ENCODE measurements at places on chromosomes 3 and 15.

DNA sequence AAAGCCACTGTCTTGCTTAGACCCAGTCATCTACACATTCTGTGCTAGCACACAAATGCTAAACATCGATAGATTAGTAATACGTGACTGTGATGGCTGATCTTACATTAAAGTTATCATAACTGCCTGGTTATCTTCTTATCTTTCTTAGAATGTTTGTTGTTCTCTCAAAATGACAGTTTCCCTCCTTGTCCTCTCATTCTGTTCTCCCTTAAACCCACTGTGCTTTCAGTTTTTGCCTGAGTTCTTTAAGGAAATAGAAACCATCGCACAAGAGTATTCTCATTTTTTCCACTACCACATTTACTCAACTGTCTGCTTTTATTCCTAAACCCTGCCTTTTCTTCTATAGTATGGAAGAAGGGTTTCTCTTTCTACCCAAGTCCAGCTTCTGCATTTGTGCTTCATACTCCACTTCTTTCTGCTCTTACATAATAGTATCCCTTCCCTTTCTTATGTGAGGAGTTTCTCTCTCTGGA lies 17.1 kb downstream of the STX19 start:
- no peak for DNase-seq

DNA sequence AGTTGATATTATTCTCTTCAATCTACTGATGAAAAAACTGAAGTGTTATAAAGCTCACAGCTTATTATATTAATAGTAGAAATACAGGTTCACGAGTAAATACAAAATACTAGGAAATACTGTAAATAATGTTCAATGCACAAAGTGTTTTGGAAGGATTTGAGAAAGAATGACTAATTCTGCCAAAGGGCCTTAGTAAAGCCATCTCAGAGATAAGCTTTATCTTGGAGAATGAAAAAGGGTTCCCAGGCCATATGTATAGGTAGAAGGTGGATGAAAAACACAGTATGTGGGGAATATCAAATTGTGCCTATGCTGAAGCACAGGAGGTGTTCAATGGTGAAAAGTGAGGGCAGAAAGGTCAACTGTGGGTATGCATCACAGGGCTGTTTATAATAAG lies 123.5 kb downstream of the CMSS1 start:
- DNase-seq, result no peak

DNA sequence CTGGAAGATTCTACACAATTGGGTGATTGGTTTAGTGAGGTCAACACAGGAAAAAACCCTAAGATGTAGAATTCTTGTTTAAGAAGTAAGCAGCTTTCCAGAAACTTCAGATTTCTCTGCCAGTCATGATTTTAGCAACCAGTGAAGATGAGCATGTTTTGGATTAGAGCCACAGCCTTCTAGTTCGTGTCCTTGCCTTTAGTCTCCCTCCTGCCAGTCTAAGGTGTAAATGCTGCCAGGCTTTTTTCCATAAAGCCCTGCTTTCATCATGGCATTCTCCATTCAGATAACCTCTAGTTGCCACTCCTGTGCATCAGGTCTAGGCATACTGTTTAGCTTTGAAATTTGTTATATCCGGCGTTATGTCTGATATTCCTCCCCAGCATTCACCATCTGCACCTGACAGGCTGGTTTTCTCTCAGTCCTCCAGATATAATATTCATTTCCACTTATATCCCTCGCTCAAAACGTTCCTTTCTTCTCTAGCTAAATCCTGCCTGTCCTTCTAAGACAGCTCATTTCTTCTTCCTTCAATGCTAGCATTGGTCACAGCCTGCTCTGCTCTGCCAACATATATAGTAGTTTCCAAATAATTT lies 37.4 kb downstream of the SYN2 start:
- DNase-seq, result no peak

- DNase-seq, result no peak
Measured at GRCh38 chr3:188043891-188044290, 110.1 kb upstream of the LPP start.

DNA sequence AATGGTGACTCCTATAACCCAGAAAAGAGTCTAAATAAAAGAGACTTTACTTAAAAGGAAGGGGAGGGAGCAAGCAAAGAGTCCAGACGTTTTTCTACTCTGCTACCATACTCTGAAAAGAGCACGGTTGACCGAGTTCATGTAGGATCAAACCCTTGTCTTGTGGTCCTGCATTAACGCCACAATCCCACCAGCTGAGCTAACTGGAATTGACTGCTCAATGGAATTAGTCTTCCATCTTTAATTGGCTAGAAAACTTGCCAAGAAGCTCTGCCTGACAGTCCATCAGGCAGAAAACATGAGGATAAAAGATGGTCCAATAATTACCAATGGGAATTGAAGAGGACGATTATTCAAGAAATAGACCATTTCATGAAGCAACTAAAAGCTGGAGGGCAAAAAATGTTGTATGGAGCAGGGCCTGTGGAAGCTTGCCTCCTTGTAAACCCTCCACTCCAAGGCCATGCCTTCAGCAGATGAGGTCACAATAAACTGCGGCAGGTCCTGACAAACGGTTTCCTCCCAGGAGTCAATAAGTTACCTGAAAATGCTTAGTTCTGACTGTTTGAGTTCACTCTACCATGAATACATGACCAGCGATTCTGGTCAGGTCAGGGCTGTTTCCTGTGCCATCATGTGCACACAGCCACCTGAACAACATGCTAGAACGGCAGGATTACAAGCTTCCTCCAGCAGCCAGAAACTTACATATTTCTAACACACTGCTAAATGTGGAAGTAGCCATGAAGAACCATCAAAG lies 35.6 kb upstream of the ARHGEF3 start:
- DNase-seq, result no peak

DNA sequence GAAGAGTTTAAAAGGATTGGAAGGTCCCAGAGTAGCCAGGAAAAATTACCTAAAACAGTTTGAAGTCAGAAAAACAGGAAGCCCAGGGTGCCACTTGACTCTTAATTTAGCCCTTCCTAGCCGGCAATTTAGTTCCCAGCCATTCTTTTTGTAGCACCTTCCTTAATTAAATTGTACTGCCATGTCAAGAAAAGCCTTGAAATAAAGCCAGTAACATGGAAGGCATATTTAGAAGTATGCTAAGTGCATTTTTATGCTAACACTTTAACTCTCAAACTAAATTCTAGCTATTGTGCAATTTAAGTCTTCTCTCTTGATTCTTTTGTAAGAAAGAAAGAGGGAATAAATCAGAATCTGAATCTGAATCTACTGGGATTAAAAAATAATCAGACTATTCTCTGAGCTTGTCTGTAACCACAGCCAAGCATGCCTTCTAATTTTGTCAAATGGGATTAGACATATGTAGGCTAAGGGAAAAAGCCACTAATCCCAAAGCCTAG lies 43.2 kb downstream of the MAP3K13 start:
- DNase-seq, result no peak

GRCh38 chr3:12708584-12709192 lies 44.8 kb upstream of the RAF1 start:
- no peak for DNase-seq

DNA sequence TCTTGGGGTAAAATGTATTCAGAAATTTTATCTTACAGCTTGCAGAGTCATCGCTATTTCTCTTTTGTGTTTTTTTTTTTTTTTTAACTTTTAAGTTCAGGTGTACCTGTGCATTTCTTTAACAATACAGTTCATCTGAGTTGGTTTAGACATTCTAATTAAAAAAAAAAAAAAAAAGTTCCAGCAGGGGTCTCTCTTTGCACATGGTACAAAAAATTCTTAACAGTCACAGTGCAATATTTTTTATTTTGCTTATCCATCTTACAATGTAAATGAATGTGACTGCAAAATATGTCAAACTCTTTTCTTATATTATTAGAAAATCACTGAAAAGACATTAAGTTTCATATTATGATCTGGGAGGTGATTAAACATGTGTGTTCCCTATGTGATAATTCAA lies 47.5 kb upstream of the SLC9A9 start:
- DNase-seq, result no peak

DNA sequence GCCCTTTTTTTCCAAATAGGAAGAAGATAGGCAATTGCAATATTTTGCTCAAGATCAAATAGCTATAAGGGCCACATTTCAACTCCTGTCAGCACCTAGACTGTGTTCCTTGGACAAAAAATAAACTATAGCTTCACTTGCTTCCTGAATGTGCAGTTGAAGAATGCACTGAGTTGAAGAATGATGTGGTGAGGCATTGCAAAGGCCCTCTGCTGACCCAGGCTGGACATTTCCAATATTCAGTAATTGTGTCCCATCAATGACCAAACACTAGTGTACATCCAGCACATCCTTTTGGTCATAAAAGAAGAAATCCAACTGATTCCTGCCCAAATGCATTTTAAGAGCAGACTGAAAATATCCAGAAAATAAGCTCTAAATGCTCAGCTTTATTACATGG lies 424.8 kb upstream of the TGFBR2 start:
- DNase-seq, result no peak

DNA sequence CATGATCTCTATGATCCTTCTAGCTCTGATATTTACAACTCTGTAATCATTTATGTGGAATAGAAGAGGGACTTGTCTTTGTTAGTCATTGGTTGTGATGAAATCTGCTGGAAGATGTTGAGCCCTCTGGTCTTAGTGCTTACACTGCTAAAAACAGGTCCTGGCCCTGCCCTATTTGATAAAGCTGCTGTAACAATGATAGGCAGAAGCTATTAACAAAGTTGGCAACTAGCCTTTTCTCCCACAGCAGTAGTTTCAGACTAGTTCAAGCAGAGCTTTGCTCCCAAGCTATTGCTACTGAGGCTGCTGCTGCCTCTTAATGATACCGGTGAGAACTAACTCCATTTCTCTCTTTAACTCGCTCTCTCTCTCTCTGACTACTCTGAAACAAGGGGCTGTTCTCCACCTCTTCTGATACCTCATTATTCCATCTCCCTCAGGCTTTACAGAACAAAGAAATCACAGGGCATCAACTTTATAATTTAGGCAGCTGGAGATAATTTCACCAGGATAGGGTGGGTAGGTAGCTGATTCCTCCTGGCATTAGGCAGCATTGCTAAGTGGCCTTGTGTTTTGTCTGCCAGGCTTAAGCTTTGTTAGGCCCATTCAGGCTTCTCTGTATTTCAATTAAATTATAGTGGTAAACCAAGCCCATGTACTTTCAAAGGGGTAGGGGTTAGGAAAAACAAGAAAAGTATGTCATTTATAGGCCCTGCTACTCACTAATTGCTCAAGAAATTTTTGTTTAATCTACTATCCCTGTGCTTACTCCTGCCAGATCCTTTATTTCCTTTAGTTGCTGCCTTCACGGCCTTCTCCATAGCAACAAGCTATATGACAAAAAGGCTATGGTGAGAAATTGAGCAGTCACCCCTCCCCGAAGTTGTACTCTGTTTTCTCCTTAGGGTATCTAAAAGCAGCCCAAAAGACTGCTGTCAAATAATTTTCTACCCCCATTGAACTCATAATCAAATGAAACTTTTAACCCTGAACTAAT lies 139.6 kb downstream of the RBPMS2 start:
- no peak for DNase-seq

DNA sequence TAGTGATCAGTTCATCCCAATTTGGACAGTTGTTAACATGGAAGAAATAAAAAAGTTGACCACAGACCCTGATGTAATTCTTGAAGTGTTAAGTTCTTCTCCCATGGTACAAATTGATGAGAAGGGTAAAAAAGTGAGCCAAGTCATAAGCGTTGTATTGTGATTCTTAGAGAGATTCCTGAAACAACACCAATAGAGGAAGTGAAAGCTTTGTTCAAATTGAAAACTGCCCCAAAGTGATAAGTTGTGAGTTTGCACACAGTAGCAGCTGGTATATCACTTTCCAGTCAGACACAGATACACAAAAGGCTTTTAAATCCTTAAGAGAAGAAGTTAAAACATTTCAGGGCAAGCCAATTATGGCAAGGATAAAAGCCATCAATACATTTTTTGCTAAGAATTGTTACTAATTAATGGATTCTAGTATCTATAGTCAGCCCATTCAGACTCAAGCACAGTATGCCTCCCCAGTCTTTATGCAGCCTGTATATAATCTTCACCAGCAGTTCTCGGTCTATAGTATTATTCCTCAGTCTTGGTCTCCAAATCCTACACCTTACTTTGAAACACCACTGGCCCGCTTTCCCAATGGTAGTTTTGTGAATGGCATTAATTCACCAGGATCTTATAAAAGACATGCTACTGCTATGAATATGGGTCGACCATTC lies 38.2 kb downstream of the CDIN1 start:
- DNase-seq, result no peak

DNA sequence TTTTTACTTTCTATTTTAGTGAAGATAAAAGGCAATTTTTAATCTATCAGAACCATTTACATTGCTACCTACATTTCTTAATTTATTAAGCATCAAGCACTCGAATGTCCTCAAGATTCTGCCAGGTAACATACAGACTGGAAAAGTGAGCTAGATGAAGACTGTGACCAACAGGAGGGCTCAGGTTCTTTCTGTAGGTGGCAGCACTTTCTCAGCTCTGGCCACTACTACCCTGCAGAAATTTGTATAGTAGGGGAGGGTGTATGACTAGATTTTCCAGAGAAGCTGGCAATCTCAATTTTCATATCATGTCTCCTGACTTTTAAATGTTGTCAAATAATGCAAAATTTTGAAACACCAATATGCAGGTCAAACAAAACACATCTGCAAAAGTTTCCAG lies 165.0 kb upstream of the SUCLG2 start:
- no peak for DNase-seq

DNA sequence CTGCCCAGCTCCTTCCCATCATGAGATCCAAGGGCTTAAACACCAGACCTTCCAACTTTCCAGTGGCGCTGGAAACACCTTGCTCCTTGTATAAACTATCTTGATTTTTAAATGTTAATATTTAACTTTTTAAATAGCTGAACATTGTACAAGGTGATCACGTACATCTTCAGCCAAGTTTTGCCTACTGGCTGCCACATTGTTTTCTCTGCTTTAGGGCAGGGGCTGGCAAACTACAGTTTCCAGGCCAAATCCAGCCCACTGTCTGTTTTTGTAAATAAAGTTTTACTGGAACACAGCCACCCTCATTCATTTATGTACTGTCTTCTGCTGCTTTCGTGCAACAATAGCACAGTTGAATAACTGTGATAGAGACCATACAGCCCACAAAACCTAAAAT lies 27.6 kb upstream of the FOXP1 start:
- DNase-seq, result no peak

- DNase-seq, result no peak
Measured at GRCh38 chr3:112074616-112075497, 11.3 kb upstream of the C3orf52 start.

GRCh38 chr15:33971811-33972210 lies 3.5 kb downstream of the CHRM5 start:
- no peak for DNase-seq

DNA sequence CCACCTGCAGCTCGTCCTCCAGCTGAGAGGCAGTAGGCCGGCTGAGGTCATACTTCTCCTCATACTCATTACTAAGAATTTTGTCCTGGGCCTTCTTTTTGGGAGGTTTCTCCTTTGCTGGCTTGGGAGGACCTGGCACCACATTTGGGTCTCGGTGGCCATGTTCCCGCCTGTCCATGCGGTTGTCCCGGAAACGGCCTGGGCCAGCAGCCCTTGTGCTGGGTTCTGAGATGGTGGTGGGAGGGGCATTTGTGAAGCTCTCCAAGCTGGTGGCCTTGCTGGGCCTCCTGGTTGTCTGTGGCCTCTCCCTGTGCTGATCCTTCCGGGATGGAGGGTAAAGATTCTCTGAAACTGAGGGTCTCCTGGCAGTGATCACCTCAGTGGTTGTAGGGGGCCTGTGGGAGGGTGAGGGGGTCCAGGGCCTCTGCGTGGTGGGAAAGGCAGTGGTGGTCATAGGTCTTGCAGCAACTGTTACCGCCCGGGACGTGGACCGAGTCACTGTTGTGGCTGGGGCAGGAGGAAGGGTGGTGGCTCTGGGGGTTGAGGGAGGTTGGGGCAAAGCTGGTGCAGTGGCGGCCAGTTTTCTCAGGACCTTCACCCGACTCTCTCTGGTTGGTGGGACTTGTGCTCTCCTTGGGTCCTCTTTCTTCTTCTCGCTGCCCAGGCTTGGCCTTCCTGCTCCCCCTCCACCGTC lies 2.5 kb downstream of the CCDC80 start:
- no peak for DNase-seq

Measured in progenitor cell of endocrine pancreas (in vitro differentiated cells).